Esophagus squamous epithelium (tissue), 5 donors: ENCODE measurements at places on chromosomes 2 and 18. TPM values are rescaled to one million over a fixed set of nuclear protein-coding genes. Genes with fewer than 3 reads are reported as not detected.

RNU2-63P gene
- not detected for total RNA-seq

LIMS2 gene
- total RNA-seq = 4.9 TPM

DOK6 gene
- total RNA-seq = 0.88 TPM

C2orf72 gene
- not detected for total RNA-seq

C2orf80 gene
- total RNA-seq = not detected

SLC5A7 gene
- total RNA-seq = not detected

KLHL29 gene
- 4.7 TPM for total RNA-seq

NCL gene
- total RNA-seq = 104 TPM

IWS1 gene
- total RNA-seq = 22.0 TPM

FAM124B gene
- total RNA-seq = 2.0 TPM

GCC2 gene
- 16.5 TPM for total RNA-seq

ANKRD30B gene
- total RNA-seq = not detected

FBXO48 gene
- 0.61 TPM for total RNA-seq

CIDEA gene
- total RNA-seq = not detected

TBC1D8 gene
- total RNA-seq = 19.5 TPM

LRRC30 gene
- total RNA-seq = not detected

CPSF3 gene
- 27.9 TPM for total RNA-seq

CPO gene
- not detected for total RNA-seq

USP37 gene
- 7.0 TPM for total RNA-seq

CNDP1 gene
- total RNA-seq = not detected

DCDC2C gene
- not detected for total RNA-seq

NPHP1 gene
- total RNA-seq = 1.8 TPM

GPN1 gene
- 36.4 TPM for total RNA-seq

YES1 gene
- total RNA-seq = 143 TPM

RASGRP3 gene
- total RNA-seq = 8.6 TPM

G6PC2 gene
- not detected for total RNA-seq

RESP18 gene
- not detected for total RNA-seq

ROCK2 gene
- total RNA-seq = 15.2 TPM

SCN9A gene
- 1.1 TPM for total RNA-seq

CNTNAP5 gene
- total RNA-seq = not detected

CIB4 gene
- not detected for total RNA-seq

PPM1G gene
- total RNA-seq = 68.1 TPM

UGT1A8 gene
- 1.3 TPM for total RNA-seq

CROCC2 gene
- not detected for total RNA-seq

ASTL gene
- total RNA-seq = not detected

KHK gene
- 1.4 TPM for total RNA-seq

AMER3 gene
- not detected for total RNA-seq

CCDC85A gene
- 2.1 TPM for total RNA-seq

GLS gene
- 84.1 TPM for total RNA-seq
